ENCODE measurements at places on chromosomes 4 and X. TPM values are rescaled to one million over a fixed set of nuclear protein-coding genes. Genes with fewer than 3 reads are reported as not detected.

SCARB2 gene
- total RNA-seq = 194 TPM

GAGE13 gene
- not detected for total RNA-seq

HSD17B11 gene
- total RNA-seq = 49.3 TPM

FOXR2 gene
- not detected for total RNA-seq

Measured in cardiac ventricle fibroblast (primary cell).